ENCODE measurements at places on chromosomes 16 and 17.

DNA sequence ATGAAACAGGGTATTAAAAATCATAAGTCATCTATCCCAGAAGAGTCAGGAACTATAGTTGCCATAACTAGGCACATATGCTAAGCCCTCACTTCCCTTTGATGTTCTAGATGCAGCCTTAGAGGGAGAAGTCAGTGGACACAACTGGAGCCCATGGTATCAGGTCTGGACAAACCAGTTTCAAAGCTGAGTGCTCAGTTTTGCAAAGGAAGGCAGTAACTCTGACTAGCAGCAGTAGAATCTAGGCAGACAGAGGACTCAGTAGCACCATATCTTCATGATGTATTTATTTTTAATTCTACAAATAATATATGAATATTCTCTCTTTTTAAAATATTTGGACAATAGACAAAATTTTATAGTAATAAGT, 11.7 kb upstream of the FAM20A start:
- DNase-seq: no peak

DNA sequence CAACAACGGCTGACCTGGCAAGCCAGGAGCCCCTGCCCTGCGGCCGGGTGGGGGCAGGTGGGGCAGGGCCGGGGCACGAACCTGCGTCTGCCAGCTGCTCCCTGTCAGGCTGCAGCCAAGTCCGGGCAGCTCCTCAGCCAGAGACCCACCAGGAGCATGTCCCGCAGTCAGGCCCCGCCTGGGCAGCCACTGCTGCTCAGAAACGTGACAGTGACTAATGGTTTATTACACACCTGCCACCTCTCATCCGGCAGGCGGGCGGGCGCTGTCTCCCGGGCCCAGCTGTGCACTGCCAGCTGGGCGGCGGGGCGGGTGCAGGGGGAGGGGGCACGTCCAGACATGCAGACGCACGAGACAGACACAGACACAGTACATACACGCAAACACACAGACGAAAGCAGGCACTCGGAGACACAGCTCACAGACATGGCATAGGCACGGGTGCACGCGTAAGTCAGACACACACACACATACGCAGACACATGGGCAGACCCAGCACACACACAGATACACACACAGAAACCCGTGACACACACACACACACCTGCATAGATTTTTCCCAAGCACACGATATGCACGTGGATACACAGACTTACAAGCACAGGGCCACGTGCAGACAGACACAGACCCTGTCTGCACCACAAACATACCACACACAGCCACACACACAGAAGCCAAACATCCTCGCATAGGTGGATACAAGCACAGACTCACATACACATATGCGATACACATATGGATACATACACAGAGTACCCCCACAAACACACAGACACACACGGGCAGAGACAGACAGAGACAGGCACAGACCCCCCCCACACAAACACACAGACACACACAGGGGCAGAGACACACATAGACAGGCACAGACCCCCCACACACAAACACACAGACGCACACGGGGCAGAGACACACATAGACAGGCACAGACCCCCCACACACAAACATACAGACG, 248.3 kb upstream of the CIBAR2 start:
- no peak for DNase-seq

DNA sequence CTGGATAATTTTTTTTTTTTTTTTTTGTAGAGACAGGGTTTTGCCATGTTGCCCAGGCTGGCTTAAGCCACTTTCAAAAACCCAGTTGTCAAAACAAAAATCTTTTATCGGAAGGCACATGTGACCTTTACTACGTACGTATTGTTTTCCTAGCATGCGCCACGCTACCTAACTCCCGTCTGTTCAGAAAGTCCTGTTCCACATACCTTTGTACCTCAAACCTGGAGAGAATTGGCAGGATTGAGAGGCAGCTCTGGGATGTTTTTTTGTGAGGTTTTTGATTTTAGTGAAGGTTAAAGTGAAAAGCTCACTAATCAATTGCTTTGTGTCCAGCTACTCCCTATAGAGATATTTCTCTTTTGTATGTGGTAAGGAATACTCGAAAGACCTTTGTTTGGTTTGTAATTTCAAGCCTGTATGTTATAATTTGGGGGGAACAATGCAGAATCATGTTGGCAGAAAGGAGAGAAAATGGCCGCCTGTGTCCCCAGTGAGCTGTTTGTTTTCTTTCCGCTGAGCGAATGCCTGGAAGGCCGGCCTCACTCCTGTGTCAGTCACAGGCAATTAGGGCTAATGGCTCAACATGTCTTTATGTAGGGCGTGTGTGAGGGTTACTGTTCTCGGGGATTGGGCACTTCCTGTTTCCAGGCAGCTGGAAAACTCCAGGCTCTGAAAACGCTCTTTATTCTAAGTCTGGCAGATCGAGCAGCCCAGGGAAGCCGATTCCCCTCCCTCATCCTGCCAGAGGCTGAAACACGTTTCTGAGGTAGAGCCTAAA, 60.8 kb upstream of the CLEC18A start:
- DNase-seq: no peak

- DNase-seq: no peak
Observed at GRCh38 chr17:2571523-2572303, 21.7 kb upstream of the PAFAH1B1 start.

DNA sequence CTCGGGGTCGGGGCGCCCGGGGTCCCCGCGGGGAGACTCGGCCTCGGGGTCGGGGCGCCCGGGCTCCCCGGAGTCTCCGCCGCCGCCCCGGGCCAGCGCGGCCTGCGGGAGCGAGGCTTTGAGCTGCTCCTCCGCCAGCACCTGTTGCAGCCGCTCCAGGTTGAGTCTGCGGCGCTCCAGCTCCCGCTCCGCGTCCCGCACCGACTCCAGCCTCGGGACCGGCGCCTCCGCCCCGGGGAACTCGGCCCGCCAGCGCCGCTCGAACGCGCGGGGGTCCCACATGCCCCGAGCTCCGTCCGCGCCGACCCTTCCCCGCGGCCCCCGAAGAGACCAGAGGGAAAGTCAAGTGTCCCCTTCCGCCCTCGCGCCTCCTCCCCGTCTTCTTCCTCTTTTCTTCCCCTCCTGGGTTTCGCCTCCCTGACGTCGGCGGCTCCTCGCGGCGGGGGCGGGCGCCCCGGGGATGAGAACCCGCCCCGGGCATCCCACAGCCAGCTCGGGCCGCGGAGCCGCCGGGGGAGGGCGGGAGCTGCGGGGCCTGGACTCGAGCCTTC, 40.8 kb upstream of the BHLHA9 start:
- DNase-seq: no peak

GRCh38 chr17:68238871-68239253, 9.0 kb upstream of the AMZ2 start:
- peak; percentile 21 for DNase-seq

DNA sequence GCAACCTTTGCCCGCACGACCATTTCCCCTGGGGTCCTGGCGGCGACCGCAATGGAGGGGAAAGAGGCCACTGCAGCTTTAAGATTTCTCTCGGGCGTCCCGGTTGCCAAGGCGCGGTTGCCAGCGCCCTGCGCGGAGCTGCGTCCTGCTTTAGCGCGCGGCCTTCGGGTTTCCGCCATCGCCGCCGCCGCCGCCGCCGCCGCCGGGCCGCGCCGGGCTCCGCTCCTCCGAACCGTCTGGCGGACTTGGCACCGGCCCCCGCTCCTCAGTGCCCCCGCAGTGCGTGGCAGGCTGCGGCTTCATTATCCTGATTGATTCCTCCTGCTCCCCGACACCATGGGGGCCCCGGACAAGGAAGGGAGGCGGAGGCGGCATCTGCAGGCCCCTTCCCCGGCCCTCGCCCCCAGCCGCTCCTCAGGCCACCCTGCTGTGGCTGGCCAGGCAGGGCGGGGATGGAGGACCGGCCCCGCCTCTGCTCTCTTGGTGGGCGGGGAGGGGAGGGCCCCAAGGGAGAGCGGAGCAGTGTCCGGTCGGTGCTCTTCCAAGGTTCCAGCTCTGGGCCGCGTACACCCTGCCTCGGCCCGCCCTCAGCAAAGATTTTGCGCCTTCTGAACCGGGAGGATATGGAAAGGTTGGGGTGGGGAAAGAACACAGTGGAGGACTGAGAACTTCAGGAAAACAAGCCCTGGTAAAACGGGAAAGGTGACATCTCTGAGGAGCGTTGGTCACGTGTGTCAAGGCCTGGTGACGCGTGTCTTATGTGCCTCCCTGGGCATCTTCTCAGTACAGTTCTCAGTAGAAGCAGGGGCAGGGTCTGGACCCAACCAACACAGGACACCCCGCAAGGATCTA, 34.0 kb downstream of the NEUROD2 start:
- no peak for DNase-seq

DNA sequence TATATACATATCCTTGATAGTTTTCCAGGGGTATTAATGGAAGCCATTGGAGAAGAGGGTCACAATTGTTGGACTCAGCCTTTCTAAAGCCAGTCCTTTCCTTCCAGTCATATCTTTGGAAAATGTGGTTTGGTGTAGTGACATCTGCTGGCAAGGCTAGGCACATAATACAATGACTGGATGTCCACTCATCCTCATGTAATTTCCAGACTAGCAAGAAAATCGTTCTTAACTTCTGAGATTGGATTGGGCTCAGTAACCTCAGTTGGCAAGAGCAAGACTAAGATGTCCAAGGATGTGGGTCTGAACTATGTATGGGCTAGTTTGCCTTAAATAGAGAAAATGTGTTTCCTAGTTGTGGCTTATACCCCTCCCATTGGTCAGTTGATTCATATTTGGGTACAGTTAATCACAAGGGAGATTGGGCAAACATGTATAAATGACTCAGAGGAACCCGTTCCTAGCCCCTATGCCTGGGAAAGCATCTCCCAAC, 8.7 kb upstream of the KAT7 start:
- DNase-seq: no peak

- DNase-seq: no peak
Observed at GRCh38 chr17:73883175-73883574, 238.9 kb upstream of the SDK2 start.

DNA sequence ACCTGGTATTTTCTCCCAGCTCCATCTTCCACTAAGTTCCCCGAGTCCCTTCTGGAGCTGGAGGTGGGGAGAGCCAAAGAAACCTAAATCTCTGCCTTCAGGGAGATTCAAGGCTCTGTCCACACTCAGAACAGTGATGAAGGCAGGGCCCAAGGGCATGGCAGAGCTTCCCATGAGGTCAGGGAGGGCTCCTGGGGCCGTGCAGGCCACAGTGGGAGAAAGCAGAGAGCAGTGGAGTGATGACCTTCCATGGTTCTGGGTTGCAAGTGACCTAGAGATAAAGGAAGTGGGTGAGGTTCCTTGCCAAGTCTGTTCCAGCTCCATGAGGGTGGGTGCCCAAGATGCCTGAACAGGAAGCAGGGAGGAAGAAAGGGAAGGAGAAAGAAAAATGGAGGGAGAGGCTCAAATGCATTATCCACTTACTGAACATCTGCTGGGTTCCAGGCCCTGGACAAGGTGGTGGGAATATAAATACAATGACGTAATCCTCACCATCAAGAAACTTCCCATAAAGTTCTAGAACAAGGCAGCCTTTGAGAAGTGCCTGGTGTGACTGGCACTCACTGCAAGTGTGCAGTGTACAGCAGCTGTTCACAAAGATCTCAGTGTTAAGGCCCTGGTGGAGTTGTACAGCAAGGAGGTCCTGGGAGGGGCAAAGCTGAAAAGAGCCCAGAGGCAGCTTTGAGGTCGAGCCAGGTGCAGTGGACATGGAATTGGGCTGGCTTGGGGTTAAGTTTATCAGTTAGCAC, 13.3 kb downstream of the TBKBP1 start:
- DNase-seq: no peak
